ENCODE measurements at places on chromosomes 7 and 10.
A peak's percentile ranks its signal among the peaks of the same experiment; 100 is the strongest.

- peak; percentile 77 for DNase-seq
These were observed 35.5 kb upstream of the KDM7A start for GRCh38 chr7:140212100-140212881.

DNA sequence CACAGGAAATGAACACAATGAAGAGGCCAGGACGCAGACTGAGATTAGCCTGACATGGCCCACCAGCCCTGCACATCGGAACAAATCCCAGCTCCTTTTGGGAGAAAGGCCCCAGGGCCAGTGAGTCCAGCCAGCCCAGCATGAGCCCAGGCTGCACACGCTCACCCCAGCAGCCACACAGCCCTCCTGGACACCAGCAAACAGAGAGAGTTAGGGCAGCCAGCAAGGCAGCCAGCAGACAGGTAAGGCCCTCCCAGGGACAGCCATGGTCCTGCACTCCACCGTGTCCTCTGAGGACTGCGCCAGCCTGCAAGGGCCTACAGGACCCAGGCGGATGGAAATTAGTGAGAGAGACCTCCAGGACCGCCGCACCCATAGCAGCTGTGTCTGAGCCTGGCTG lies 8.1 kb upstream of the GRID1 start:
- DNase-seq: no peak

DNA sequence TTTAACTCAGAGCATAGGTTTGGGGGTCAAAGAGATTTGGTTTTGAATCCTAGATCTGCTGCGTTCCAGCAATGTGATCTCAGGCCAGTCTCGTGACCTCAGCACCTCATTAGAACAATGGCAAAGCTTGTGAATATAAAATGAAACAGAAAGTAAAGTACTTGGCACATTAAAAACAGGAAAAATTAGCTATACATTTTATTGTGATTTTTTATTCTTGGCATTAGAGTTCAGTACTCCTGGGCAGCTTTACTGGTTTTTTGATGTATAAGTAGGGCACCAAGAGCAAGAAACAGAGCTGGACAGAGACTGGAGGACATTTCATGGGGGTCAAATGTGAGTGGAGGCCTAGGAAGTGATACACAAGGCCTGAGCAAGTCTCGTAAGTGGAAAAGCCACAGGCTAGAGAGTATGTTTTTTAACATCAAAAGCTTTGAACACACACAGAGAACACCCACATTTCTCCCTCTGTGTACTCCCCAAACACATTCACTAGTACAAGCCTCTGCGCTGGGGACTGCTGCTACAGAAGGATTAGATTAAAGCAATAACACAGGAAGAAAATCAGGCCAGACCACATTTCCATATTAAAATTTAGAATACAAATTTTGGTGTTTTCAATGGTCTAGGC lies 157.2 kb upstream of the SLC25A13 start:
- no peak for DNase-seq

GRCh38 chr7:16667355-16667754 lies 21.4 kb downstream of the BZW2 start:
- DNase-seq: no peak

GRCh38 chr10:16777473-16778370 lies 39.5 kb downstream of the RSU1 start:
- peak; percentile 68 for DNase-seq

- DNase-seq: no peak
These were observed 165.5 kb downstream of the SNX13 start for GRCh38 chr7:17774716-17775288.

GRCh38 chr10:72008096-72008981 lies 44.1 kb downstream of the CHST3 start:
- DNase-seq: no peak

- no peak for DNase-seq
These were observed 39.4 kb downstream of the ZCCHC24 start for GRCh38 chr10:79405995-79406515.

Measured in kidney tubule cell (primary cell).